ENCODE measurements at places on chromosomes 5 and 9.

DNA sequence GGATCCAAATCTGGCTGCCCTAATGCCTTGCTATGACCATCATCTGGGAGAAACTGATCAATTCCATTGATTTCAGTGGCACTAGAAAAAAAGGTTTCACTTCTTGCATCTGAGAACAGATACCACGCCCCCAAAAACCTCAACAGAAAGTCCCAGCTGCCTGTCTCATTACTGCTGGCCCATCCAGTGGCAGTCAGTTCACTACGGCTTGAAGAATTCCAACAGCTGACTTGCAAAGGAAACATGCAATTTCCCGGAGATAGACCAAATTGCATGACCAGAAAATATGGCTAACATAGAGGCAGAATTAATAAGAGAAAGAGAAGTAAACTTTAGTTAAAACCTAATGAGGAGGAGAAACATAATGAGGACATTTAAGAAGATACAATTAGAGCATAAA lies 48.6 kb downstream of the UGCG start:
- no peak for DNase-seq

- peak; percentile 58 for DNase-seq
These were observed at the start of gene CAMK4 for GRCh38 chr5:111223787-111224560. Gene CAMK4 (plus strand): TSS chr5:111224384. CDS start chr5:111224484, 100 bp downstream.

GRCh38 chr9:4894076-4894475 lies 91.0 kb upstream of the JAK2 start:
- no peak for DNase-seq

GRCh38 chr5:38258319-38259061 lies at the start of gene EGFLAM:
Gene EGFLAM (plus strand): TSS chr5:38258559. CDS start chr5:38258755, 196 bp downstream.
- DNase-seq = no peak

DNA sequence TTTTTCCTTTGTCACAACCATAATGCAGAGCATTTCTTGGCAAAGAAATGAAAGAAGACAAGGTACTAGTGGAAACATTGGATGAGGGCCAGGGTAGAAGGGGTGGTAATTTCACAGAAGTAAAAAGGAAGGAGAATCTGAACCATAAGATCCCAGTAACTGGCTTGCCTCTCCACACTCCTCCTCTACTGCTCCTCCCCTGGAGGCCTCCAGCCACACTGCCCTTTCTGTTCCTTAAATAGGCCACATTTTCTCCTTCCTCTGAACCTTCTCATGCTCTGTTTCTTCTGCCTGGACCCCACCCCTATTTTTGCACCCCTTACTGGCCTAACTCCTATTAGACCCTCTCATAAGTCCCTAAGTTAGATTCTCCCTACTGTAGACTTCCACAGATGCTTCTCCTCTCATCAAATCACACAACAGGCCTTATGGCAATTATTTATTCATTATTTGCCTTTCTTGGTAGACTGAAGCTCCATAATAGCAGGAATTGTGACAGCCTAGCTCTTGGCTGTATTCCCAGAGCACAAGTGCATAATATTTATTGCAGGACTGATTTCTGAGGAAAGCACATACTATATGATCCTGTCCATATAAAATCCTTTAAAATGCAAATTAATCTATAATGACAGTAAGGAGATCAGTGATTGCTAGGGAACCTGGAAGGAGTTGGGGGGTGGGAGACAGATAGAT lies 31.3 kb upstream of the GRIA1 start:
- no peak for DNase-seq
